ENCODE measurements at places on chromosomes 4 and X.

DNA sequence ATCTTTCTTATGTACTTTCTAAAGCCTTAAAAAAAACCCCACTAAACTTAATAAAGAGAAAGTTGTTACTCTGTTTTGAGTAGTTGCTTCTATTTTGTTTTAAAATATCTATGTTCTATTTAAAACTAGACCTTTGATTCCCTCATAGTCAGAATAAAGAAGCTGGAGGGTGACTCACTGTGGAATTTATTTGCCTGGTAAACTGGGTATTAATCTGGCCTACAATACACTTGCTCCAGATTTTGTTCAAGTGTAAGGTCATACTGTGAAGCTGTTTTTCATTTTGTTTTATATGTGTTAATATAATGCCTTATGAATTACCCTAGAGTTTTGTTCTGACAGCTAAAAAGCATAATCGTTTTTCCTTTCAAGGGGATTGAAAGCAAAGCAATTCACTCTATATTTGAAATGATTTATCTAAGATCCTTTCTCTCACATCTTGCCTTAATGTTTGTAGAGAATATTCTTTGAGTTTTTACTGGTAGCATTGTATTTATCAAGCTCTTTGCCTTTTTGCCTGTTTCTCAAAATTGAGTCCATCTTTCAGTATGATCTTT is 277.4 kb upstream of the PITX2 start:
- no peak for DNase-seq

DNA sequence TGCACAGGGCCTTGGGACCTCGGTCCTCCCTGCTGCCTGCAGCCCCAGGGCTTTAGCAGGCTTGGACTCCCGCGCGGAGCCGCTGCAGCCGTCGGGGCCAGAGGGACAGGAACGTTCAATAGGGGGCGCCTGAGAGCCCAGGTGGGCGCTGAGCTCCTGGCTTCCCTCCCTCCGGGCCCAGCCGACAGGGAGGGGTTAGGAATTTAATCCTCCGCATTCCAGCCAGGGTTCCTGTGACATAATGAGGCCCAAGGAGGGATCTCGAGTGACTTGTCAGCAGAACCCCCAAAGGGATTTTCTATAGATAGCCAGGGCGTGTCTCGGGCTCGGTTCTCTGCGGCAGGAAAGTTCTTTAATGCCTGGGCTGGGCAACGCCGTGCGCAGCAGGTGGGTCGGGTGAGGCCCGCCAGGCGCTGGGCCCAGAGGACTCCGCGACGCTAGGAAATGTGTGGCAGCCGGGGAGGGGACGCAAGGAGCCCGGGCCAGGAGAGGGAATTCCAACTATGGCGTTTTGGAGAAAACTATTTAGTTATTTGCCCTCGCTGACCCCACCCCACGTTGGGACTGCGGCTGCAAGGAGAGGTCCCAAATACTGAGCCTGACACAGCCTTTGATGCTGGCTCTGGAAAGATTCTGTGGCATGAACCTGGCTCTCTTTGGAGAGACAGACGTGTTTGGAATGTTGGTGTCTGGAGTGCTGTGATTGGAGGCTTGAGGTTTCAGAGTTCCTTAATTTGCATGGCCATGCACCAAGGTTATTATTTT is 285.2 kb upstream of the GATB start:
- DNase-seq: no peak

DNA sequence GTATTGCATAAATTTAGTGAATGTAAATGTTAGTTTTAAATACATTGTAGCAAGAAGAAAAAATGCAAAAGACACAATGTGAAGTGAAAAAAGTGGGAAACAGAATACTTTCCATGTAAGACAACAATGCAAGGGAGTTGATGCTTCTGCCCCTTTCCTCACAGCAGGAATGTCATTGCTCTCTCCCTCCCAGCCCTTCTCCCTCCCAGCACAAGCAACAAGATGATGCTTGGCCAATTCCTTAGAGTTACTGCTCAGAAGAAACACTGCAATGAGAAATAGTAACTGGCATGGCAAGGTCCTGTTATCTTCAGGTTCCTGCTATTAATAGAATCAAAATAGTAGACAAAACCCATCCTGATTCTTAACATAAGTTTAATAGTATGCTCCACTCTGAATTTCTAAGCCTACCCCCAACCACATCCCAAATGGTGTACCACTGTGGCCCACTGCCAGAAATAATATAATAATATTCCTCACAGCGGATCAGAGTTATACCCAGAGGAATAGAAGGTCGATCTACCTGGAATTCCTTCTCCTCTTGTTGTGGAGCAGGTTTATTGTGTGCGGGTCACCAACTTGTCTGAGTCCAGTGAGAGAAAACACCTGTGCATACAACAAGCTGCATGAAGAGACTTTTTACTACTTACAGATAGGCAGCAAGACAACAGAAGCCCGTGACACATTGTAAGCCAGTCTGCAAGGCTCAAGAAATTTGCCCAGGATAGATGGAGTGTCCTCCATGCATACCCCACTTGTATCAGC is 69.8 kb upstream of the SLC7A11 start:
- DNase-seq: no peak

GRCh38 chr4:185566972-185567371 is 31.7 kb upstream of the PDLIM3 start:
- no peak for DNase-seq

DNA sequence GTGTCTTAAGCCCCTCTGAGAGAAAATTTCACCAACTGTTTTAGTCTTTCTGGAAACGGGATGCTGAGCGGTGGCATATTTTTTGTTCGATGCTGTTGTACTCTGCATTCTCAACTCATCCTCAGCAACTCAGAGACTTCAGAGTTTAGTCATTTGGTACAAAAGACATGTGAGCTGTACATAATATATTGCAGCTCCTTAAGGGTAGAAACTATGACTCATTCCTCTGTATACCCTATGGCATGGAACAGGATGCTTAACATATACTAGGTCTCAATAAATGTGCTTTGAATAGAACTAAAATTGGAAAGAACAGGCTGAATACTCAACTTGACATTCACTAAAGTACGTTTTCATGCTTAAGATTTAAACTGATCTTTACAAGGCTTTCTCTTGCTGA is 130.5 kb upstream of the SLITRK2 start:
- no peak for DNase-seq

GRCh38 chr4:7147261-7147660 is 45.1 kb upstream of the SORCS2 start:
- DNase-seq: no peak

GRCh38 chr4:94944726-94945125 is 187.0 kb downstream of the BMPR1B start:
- no peak for DNase-seq

DNA sequence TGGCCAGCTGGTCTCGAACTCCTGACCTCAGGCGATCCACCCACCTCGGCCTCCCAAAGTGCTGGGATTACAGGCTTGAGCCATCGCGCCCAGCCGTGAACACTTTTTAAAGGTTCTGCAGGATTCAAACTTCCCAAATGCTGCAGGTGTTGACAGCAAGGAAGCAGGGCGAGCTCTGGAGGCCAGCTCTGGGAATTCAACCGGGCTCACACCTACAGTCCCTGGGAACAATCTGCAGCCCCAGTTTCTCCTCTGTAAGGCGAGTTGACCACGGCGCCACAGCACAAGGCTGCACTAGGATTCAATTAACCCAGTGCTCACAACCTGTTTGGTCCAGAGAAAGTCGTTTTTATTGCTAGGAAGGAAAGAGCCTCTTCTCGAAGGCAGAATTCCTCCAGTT is 1.6 kb downstream of the MTNR1A start:
- DNase-seq: no peak

- DNase-seq: no peak
These were observed 111.1 kb downstream of the RTL3 start for GRCh38 chrX:78548012-78548411.

DNA sequence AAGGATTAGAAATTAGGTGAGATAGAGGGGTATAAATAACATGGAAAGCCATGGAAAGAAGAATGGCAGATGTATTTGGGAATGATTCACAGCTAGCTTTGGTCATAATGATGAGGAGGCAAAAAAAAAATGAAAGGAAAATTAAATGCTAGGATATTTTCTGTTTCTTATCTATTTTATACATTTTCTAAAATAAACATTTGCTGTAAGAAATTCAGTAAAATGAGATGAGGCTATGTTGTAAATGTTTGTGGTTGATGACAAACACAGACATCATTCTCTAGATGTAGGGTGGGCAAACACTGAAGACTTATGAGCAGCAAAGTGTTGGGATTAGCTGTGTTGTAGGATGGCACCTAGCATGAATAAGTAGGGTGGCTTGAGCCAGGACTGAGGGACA is 407.1 kb downstream of the IL15 start:
- DNase-seq: no peak

DNA sequence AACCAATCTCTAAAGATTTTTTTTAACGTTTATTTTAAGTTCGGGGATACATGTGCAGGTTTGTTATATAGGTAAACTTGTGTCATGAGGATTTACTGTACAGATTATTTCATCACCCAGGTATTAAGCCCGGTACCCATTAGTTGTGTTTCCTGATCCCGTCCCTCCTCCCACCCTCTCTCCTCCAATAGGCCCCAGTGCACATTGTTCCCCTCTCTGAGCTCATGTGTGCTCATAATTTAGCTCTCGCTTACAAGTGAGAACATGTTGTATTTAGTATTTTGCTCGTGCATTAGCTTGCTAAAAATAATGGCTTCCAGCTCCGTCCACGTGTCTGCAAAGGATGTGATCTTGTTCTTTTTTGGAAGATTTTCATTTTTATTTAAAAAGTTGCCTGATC is 2309.4 kb upstream of the AGA start:
- no peak for DNase-seq

DNA sequence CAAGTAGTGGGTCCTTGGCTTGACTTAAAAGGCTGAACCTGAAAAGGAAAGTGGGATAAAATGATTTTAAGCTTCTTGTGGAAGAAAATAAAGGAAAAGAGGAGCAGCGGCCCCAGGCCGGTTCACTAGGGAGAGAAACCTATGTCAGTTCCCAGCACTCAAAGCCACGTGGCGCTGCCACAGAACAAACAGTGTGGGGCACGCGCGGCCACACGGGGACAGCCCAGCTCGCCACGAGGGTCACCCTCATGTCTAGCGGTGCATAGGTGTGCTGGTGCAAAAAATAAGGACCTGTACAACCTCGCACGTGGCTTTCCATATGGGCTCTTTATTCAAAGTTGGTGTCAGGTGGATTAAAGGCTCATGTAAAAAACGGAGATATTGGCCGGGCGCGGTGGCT is 17.1 kb downstream of the MSANTD1 start:
- no peak for DNase-seq

GRCh38 chr4:23931489-23931830 is 41.6 kb upstream of the PPARGC1A start:
- DNase-seq: no peak

DNA sequence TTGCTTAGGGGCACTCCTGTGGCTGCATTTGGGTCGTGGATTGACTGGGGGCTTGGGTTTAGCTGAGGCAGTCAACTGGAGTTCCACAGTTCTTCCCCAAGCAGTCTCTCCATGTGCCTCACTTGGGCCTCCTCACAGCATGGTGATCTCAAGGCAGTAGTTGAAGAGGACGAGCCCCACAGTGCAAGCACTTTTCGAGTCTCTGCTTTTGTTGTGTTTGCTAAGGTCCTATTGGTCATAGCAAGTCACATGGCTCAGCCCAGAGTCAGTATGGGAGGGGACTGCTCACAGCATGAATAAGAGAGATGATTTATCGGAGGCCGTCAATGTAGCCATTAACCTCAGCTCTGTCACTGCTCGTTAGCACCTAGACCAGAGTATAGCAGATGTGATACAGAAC is 29.7 kb downstream of the BMX start:
- no peak for DNase-seq

DNA sequence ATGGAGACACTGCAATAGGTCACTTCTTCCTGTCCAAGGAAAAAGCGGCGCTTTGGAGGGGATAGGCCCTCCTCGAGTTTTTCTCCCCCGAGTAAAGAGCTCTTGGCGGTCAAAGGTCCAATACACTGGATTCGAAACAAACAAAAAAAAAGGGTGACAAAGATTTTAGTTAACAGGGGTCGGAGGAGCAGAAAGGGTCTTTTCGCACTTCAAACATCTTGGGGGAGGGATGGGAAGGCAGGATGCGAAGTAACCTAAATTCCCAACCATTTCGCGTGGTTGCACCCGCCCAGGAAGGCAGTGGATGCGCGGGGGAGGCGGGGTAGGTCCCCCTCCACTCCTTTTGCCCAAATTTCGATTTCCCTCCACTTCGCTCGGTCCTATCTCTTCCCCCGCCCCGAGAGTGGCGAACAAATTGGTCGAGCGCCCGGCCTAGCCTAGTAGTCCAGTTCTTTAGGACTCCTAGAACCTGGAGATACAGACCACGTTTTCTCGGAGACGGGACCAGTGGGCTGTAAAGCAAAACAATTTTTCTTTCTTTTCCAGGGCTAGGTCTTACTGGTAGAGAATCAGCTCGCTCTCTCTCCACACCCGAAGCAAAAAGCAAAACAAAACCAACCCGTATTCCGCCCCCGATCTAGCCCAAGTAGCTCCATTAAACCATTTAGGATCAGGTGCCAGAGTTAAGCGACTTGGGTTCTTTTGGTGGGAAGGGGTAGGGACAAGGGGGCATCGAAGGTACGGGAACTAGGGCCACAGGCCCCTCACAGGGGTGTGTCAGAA is 2.0 kb upstream of the STAG2 start:
- DNase-seq: no peak

GRCh38 chrX:96843566-96843965 is 40.1 kb upstream of the RPA4 start:
- no peak for DNase-seq

GRCh38 chr4:33193109-33193508 is 2472.9 kb downstream of the PCDH7 start:
- DNase-seq: no peak

- no peak for DNase-seq
These were observed 1029.7 kb downstream of the FAT4 start for GRCh38 chr4:126344472-126344871.

- DNase-seq: no peak
These were observed 90.9 kb upstream of the LNX1 start for GRCh38 chr4:53682196-53682595.

Measured in SK-N-MC (cell line).